SIG-M5 (cell line): ENCODE measurements at places on chromosomes 16 and 17.

- no peak for DNase-seq
These were observed 79.0 kb downstream of the NETO2 start for GRCh38 chr16:47064775-47065174.

DNA sequence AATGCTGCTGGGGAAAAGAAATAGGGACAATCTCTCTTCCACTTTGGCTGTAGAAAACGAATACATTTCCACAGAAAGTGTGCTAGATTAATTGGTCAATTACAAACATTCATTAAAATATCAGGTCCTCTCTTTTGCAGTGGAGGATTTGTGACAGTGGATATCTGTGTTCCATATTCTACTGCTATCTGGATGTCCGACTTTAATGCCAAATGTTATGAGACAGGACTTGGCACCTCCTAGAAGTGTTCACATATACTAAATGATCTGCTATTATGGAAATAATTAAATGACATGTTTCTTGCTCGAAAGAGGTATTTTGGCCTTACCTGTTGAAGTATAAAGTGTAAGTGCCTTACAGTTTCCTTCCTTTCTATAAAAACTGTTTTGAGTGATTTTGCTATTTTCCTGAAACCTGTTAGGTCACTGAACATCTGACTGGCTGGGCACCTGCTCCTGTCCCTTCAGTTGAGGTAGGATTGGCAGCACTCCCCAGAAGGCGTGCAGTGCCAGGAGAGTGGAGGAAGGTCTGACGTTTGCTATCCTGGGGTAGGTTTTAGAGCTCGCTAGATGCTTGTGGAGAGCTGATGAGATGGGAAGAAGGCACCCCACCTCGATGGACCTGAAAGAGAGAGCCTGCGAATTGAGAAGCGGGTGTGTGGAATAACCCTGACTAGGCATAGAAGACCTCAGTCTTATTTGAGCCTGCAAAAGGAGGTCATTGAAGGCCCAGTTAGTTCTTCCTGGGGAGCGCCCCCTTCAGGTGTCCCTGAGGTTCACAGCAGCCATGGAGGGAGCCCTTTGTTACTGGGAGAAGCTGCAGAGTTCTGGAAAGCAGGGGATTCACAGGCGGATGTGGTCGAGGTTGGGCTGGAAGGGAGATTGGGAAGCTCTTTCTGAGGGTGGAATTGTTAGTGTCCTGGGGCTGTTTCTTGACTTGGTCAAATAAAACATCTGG, 159.4 kb upstream of the ZNF267 start:
- DNase-seq, result no peak

- no peak for DNase-seq
These were observed 44.8 kb downstream of the TBC1D26 start for GRCh38 chr17:15776871-15777270.

DNA sequence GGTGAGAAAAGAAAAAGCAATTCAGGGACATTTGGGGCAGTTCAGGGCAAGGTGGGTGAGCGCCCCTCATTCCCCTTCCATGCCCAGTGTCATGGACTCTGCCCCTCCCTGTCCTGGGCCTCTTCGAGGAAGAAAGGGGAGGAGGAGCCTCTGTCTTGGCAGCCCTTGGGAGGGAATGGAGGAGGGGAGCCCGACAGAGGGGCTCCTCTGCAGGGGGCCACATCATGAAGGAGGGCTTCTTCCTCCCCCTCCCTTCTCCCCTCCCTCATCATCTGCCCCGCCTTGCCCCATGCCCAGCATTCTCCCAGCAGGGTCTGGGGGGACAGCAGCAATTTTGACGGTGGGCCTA, 33.2 kb upstream of the TAC4 start:
- DNase-seq, result no peak

- no peak for DNase-seq
These were observed 736.4 kb upstream of the GOT2 start for GRCh38 chr16:59470556-59470955.

DNA sequence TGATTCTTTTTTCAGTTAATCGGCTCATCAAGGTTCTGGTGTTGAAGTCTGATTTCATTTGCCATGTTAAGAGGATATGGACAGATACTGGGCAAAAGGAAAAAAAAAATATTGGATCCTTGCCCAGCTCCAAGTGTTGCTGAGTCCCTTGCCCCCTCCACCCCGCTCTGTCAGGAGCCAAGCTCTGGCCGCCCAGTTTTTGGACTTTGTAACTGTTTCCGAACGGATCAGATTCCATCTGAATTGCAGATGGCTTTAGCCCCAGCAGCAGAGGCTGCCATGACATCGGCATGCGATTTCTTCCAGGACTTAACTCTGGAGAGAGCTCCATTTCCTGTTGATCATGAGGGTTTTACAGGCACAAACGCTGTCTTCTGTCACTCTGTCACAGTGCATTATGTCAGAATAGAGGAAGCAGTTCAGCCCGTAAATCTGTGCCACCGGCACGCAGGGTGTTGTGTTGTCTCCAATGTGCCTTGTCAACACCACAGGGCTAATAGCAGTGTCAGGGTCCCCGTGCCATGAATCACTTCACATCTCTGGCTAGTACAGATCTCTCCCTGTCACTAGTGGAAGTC, 615.6 kb downstream of the MAF start:
- no peak for DNase-seq

- DNase-seq, result no peak
These were observed 155.7 kb downstream of the SOCS1 start for GRCh38 chr16:11100239-11100750.

DNA sequence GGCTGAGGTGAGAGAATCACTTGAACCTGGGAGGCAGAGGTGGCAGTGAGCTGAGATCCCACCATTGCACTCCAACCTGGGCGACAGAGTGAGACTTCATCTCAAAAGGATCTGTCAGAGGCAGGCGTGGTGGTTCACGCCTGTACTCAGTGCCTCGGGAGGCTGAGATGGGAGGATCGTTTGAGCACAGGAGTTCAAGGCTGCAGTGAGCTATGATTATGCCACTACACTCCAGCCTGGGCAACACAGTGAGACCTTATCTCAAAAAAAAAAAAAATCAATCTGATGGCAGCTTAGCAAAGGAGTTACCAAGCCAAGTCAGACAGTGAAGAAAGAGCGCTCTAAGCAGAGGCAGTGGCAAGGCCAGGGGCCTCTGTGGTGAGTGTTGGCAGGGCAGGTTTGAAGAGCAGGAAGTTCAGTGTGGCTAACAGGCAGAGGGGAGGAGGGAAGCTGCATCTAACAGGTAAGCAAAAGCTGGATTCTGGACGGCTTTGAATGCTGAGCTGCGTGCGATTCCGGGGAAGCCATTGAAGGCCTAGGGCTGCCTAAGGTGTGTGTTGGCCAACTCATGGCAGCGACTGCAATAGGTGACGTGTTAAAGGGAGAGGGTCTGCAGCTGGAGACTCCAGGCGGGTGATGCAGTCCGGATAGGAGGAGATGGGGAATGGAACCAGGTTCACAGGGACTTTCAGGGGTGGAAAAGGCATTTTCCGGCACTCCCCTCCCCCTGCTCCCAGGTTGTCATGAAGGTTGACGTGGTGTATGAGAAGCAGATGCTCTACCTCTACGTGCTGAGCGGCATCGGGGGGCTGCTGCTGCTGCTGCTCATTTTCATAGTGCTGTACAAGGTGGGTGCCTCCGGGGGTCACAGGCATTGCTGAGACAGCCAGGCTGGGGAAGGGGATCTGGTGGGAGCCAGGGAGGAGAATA, 7.0 kb downstream of the ZNF768 start:
- no peak for DNase-seq

- no peak for DNase-seq
These were observed 9.4 kb downstream of the CMC2 start for GRCh38 chr16:80997139-80997798.

- DNase-seq, result no peak
These were observed at the start of gene RASL10B for GRCh38 chr17:35731239-35731916. Gene RASL10B, plus strand, starts transcription at chr17:35731639. Its CDS starts 3,546 bp downstream, at chr17:35735185.

DNA sequence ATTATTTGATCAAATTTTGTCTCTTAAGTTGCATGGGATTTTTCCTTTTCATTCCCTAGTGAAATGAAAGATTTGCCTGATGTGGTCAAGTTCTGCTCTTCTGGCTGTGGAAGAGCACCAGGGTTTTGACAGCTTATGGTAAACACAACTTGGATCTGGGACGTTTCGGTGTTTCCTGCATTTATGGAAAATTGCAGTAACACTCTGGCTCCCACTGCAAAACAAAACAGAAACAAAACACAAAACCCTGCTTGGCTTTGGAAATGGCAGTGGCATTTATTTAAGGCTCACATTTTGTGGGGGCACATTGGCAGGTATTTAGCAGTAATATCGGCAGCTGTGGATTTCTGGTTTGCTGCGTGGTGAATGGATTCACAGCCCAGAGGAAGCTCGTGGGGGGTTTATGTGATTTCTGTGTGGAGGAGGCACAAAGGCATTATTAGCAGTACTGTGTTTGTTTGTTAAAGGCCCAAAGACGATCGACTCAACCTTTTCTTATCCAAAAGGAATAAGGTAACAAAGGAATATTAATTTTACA, 377.8 kb downstream of the SNX29 start:
- DNase-seq, result no peak

- no peak for DNase-seq
These were observed 92.8 kb downstream of the AMFR start for GRCh38 chr16:56332464-56333079.

DNA sequence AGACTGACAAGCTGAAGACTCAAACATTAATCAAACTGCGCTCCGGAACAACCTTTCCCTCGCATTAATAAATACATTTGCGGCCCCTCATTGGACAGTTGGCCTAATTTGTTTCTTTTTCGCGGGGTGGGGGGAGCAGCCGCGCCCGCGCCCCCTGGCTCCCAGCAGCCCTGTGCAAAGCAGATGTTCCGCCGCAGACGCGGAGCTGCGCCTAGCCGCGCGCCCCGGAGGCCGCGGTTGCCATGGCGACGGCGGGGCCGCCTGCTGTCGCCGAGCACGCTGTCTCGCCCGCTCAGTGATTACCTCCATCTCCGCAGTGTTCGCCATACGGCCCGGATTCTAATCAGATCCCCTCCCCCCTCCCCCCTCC, 25.5 kb downstream of the COPZ2 start:
- DNase-seq, result no peak

DNA sequence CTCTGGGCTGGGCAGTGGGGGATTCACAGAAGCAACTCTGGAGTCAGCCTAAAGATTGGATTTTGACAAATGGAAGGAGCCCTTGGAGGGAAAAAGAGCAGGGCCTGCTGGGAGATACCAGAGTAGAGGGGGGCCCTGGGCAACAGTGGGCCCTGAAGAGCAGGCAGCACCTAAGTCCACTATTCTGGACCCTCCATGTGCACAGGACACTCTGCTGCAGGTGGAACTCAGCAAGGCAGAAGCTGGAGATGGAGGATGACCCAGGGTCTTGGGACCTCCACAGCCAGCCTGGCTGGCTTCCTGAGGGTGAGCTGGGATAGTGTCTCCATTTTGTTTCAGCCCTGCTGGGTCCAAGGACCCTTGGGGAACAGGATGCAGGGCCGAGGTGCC, 63.0 kb upstream of the TEX2 start:
- DNase-seq, result no peak

DNA sequence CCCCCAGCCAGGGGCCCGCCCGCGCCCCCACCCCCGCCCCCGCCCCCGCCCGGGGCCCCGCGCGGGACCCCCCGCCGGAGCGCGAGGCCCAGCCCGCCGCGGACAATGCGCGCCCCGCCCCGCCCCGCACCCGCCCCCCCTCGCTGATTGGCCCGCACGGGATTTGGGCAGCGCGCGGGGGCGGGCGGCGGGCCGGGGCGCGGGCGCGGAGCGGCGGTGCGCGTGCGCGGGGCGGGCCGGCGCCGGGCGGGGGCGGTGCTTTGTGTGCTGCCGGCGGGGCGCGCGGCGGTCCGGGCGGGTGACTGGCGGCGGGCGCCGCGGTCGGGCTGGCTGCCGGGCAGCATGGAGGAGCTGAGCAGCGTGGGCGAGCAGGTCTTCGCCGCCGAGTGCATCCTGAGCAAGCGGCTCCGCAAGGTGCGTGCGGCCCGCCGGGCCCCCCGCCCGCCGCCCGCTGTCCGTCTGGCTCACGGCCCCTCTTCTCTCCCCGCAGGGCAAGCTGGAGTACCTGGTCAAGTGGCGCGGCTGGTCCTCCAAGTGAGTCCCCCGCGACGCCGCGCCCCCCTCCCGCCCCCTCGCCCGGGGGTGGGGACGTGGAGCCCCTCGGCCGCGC, at the start of gene CBX2:
CBX2 (plus strand) TSS at position 255 of the 610 bp plus-strand sequence; CDS start at position 343, 88 bp downstream.
- DNase-seq, result no peak
